ENCODE measurements at places on chromosomes 11 and 22.

DNA sequence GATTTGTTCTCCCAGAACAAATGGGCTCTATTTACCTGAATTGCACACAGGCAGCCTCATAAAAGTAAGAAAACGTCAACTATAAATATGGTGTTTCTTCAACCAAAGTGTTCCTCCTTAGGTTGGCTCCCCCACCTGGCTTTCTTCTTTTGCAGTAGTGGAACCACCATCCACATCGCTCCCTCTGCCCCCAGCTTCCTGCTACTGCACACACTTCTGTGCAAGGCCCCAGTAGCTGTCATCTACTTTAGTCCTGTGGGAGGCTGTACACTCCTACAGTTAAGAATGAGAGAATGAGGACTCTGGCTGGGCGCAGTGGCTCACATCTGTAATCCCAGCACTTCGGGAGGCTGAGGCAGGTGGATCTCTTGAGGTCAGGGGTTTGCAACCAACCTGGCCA lies 89.5 kb downstream of the BMAL1 start:
- DNase-seq, result no peak

DNA sequence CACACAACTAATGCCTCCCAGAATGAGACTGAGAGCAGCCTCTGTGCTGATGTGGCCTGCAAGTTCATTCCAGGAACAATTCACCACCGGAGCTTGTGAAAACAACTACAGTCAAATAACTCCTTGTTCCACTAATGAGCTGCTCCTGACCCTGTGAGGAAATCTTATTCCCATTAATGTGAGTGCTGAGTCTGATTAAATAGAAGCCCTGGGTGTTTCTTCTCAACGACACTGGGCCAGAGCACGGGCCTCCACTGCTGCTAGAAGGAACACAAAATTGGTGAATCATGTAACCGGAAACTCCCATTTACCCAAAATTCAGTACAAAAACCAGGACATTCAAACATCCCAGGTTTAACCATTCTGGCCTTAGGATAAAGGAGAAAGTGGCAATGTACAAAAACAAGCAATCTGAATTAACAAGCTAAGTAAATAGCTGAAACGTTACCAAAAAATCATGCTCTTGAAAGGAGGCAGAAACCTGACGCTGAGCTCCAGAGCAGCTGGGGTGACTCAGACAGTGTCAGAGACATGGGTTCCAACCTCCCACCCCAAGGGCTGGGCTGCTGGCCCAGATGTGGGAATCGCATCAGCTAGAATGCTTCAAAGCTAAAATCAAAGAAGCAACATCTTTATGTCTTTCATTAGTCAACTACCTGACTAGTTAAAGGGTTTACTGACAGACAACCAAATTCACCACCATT lies 26.7 kb downstream of the SERGEF start:
- DNase-seq, result no peak

- no peak for DNase-seq
Observed at GRCh38 chr11:122649116-122649515, 6.4 kb upstream of the UBASH3B start.

DNA sequence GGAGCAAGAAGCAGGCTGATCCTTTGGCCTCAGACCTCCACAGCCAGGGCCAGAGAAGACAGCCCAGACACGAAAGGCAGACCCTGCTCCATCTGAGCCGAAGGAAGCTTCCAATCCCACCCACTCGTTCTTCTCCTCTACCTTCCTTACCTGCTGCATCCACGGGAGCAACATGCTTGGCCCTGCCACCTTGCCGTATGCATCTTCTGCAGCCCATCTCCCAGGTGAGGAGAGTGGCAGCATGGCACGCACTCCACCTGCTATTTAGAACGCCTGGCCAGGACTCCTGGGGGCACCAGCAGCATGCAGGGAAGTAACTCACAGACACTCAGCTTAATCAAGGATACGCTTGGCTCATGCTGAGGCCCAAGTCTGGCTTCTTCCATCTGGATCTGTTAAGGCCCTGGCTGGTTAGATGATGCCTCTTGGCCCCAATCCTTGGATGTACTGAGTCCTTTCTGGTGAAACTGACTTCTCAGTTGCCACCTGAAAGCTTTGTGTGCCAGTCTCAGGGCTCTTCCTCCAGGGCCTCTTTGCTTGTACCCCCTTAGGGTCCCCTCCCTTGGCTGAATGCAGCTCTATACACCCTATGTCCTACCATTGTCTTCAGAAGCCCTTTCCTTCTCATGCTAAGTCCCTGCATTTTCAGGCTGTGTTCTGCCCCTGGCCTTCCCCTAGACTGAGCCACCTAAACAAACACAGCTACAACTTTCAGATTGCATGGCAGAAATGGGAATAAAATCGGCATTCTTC lies 604.9 kb downstream of the BUD13 start:
- no peak for DNase-seq

DNA sequence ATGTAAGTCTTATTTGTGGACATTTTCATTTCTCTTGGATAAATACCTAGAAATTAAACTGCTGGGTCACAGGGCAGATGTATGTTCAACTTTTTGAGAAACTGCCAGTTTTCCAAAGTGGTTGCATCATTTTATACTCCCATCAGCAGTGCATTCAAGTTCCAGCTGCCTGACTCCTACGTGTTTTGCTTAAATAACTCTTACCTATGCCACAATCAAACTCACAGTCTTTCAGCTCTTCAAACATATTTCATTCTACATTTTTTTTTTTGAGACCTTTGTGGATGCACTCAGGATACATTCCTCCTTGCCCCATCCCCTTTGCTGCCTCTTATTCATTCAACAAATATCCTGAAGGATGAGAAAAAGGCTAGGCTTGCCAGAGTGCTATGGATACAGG lies 9.2 kb downstream of the TCF20 start:
- no peak for DNase-seq

- no peak for DNase-seq
Observed at GRCh38 chr22:42969348-42969975, 45.5 kb downstream of the PACSIN2 start.

GRCh38 chr22:41898645-41899044 lies 16.2 kb downstream of the SHISA8 start:
- no peak for DNase-seq

GRCh38 chr22:31193092-31193491 lies 19.0 kb upstream of the LIMK2 start:
- no peak for DNase-seq

DNA sequence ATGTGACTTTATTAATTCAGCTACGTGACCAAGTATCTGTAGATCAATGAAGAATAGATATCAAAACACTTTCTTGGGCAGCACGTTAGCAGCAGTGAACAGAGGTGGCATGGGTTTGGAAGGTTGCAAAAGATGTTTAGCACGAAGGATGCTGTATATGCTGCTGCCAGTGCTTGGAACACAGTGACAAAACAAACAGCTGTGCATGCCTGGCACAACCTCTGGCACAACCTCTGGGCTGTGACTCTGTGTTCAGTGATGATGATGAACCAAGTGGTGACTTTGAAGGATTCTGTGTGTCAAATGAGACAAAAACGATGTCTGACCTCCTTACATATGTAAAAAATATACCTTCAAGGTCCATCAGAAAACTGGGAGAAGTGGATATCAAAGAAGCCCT lies 104.7 kb downstream of the TBC1D22A start:
- DNase-seq, result no peak

DNA sequence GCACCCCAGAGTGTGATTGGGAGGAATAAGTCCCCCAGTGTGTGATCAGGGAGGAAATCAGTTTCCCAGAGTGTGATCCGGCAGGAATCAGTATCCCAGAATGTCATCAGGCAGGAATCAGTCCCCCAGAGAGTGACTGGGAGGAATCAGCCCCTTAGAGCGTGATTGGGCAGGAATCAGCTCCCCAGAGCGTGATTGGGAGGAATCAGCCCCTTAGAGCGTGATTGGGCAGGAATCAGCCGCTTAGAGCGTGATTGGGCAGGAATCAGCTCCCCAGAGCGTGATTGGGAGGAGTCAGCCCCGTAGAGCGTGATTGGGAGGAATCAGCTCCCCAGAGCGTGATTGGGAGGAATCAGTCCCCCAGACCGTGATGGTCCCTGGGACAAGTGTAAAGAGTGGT lies 81.1 kb upstream of the EIF3D start:
- DNase-seq, result no peak

- DNase-seq, result no peak
Observed at GRCh38 chr22:41821471-41822316, 11.2 kb upstream of the SREBF2 start.

DNA sequence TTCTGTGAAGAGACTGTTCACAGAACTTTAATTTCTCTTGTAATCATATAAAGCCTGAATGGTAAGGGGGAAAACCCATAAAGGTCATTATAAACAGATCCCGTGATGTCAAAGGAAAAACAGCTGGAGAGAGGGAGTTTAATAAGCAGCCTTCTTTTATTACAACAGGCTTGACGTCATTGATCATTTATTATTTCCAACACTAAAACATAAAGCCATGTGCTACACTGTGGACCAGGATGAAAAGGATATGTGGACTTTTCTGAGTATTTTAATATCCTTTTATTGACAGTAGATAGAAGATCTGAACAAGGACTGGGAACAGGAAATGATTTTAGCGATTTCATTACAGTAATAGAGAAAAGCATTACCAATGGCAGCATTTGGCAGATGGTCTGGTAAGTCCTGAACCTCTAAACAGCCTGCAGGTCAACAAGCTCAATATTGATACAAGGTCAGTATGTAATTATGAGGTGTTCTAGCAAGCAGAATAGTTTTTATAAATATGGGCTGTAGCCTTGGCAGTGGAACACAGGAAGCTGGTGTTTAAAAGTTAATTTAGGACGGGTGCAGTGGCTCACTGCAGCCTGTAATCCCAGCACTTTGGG lies 25.1 kb upstream of the TPH1 start:
- no peak for DNase-seq

DNA sequence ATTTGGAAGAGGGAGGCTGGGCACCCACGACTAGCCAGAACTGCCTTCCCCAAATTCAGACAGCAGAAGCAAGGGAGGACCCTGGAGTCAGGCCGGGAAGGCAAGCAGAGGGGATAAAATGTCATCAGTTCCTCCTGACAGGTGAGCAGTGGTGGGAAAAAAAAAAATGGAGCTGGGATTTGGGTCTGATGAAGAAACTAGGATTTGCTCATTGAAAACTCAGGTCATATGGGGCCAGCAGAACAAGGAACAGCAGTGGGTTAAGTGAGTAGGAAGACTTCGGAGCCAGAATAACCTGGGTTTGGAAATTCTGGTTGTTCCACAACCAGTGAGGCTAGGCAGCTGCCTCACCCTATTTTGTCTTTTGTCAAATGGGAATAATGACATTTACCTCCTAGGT lies 28.9 kb upstream of the DRD2 start:
- DNase-seq, result no peak

DNA sequence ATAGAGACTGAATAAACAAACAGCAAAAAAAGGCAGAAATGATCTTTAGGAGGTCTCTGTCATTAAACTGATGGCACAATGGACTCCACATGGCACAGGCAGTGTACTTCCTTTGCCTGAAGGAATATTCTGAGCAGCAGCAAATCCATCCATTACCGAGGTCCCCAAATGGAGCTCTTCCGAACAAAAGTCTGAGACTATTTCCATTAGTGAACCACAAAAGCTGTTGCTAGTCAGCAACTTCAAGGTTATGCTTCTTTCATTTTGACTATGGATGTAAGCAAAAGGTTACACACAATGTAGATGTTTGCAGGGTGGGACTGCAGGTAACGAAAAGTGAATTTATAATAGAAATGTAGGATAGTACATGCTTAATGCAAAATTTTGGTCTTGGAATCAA lies 14.5 kb downstream of the NARS2 start:
- DNase-seq, result no peak

DNA sequence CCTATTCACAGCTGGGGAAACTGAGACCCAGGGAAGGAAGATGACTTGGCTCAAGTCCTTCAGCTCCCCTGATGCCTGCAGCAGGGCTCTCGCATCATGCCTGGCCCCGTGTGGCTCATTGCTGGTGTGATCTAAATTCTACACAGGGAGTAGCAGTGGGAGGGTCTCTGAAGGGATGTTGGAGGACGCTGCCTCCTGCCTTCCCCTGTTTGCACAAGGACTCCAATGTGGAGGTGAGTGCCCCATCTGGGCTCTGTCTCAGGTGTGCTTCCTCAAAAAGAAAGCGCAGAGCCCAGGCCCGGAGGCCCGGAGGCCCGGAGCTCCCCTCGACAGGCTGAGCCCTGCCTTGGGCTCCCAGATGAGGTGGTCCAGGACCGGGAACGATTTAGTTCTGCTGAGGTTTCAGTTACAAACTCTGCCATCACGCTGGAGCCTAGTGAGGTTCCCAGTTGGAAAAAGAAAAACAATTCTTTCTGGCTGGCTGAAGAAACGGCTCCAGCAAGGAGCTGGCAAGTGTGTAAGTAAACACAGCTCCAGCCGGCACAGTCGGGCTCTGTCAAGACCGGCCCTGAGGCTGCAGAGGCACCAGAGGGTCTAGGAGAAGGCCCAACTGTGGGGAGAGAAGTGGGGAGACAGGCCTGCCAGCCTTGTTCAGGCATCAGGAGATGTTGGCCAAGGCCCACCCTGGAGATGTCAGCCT lies 49.8 kb downstream of the NAT10 start:
- DNase-seq, result no peak

DNA sequence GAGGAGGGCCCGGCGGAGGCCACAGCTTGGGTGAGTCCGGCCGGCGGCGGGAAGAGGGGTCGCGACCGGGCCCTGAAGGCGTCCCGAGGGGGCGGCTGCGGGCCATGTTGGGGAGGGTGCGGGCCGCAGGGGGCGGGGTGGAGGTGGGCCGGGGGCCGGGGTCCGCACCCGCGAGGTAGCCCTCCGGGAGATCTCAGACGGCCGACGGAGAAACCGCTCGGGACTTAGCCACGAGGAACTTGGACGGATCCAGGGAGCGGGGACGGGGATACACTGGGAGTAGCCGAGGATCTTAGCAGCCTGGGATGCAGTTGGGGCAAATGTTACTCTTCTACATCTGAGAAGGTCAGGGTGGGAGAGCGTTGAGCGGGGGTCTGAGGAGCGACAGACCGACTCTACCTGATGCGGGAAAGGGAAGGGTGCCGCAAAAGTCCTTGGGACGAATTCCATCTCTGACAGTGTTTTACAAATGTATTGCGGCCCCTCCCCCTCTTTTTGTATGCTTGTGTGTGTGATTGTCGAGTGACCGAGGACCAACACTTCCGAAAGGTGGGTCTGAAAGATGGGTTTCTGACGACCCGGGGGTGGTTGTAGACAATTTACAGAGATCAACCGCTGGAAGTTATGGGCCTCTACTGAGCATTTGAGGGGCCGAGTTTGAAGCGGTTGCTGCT lies 658 bp downstream of the STIP1 start:
- no peak for DNase-seq

Data from NCI-H1048 (cell line).